Stimulated activated CD4-positive, alpha-beta T cell treated with anti-CD3 and anti-CD28 coated beads, Interleukin-2, amount 100 ng/mL, for 48 hours (primary cell): ENCODE measurements at places on chromosomes 16 and 17.

GRCh38 chr17:68294196-68294555, 2.9 kb downstream of the ARSG start:
- no peak for DNase-seq

- no peak for DNase-seq
Observed at GRCh38 chr17:81734405-81735263, 22.6 kb downstream of the SLC25A10 start.

- no peak for DNase-seq
Observed at GRCh38 chr17:40326014-40326831, 17.2 kb downstream of the RARA start.

DNA sequence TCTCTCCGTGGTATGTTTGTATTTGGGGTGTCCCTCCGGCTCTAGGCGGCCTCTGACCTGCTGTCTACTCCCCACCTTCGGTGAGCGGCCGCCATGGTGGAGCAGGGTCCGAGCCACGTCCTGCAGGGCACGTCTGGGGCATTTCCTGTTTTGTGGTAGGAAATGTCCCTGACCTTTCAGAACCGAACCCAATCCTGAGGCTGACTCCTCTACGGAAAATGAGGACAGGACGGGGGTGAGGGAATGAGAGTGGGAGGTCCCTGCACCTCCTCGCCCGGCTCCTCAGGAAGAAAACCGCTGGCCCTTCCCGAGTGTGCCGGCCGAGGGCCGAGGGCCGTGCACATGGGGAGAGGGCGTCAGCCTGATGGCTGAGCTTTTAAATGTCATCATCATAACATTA, 45.8 kb downstream of the WDR45B start:
- DNase-seq, result no peak

DNA sequence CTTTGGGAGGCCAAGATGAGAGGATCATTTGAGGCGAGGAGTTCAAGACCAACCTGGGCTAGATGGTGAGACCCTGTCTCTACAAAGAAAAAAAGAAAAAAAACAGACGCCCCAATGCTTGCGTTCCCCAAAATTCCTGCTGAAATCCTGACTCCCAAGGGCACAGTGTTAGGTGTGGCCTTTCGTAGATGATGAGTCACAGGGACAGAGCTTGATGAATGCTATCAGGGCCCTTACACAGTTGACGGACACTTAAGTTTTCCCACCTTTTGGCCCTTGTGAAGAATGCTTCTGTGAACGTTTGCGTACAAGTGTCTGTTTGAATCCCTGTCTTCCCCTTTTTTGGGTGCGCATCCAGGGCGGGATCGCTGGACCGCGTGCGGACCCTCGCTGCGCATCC, 16.5 kb upstream of the ZNF750 start:
- DNase-seq, result no peak

- DNase-seq, result no peak
Observed at GRCh38 chr17:48643697-48644012, 17.5 kb upstream of the HOXB9 start.

GRCh38 chr16:67537636-67538591, 9.3 kb downstream of the RIPOR1 start:
- DNase-seq, result no peak

DNA sequence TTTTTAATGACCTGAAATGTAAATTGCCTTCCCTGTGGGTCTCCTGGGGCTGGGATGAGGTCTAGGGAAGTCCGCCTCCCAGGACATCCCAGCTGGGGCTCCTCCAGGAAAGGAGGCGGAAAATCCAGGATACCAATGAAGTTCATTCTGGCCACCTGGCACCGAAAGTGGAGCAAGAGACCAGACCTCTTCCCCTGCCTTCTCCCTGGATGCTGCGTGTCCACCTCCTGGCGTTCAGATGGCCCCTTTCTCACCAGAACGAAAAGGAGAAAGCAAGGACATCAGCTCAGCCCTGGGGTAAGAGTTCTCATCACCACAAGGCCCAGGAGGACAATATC, 20.4 kb downstream of the RBFOX3 start:
- no peak for DNase-seq

DNA sequence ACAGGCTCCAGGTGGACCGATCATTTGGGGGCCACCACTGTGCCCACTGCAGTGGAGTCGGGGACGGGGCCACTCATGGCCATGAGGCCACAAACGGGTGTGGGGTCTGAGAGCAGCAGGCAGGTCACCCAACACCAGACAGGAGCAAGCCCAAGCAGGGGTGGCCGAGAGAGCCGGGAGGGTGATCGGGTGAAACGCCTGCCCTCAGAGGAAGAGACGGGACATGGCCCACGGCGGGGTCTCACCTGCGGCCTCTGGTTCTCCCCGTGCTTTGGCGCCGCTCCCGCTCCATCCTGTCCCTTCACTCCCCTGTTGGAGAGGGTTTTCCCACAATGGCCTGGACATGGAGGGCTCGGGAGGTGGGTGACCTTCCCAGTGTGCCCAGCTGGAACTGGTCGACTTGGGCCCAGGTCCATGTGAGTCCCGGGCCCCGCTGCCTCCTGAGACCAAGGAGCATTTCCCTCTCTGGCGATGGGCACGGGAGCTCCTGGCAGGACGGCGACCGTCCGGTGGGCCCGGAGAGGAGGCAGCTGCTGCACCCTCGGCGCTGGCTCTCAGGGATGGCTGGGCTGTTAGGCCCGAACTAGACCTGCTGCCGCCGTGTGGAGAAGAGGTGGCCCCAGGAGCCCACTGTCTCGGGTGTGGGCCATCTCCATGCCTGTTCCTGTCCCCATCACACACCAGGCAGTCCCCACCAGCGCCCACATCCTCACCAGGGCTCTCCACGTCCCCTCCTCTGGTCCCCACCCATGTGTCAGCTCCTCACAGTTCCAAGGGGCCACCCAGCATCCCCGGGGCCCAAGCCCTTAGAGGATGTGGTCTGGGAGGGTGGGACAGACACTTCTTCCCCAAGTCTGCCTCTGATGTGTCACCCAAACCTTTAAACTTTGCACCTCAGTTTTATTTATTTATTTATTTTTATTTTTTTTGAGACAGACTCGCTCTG, 13.4 kb upstream of the BAHCC1 start:
- DNase-seq, result no peak

- DNase-seq, result no peak
Observed at GRCh38 chr17:27906226-27906580, 13.0 kb upstream of the LYRM9 start.

GRCh38 chr16:58859958-58860669, 126.0 kb upstream of the GOT2 start:
- DNase-seq, result no peak

- no peak for DNase-seq
Observed at GRCh38 chr17:55575058-55575636, 63.9 kb upstream of the SMIM36 start.

DNA sequence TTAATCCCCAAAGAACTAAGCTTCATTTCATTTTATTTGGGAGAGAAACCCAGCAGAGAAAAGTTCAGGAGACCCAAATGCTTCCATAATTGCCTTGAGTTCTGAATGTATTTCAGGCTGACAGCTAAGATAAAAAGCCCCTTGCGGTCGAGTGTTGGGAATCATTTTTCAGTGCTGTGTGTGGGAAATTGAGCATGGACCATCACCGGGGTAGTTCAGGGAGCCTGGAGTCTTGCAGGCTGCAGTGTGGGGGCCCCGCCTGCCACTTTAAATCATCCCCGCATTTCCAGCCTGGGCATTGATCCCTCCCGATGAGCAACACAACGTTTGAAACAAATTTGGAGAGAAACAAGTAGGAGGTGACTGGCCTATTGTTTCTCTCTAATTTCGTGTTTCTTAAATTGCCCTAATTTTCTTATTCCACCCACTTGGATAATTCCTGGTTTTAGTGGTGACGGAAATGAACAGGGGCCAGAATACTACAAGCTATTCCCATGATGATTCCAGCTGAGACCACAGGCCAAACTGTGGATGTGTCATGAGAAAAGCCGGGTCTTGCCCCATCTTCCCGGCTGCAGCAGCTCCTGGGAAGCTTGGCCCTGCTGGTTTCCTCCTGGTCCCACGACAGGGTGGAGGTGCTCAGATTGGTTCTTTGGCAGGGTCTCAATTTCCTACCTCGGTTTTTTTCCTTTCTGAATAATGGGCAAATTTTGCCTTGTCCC, 75.1 kb downstream of the FOXL1 start:
- DNase-seq, result no peak

DNA sequence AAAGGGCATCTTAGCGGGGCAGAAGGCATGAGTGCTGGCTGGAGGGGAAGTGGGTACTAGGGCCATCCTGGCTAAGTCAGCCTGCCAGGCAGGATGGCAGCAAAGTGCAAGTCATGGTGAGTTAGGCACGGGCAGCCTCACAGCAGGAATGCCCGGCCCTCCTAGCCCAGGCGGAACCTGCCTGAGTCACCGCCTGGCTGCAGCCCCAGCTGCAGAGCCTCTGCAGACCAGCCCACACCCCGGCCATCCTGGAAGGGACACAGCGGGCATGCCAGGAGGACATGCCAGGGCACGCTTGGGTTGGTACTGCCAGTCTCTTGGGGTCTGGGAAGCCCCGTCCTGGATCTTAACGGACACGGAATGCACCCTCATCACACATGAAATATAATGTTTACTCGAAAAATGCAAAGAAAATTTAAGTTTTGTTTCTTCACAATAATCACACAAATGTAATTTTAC, 5.0 kb upstream of the ALDH3A1 start:
- DNase-seq, result no peak

GRCh38 chr17:27315322-27315721, 21.4 kb downstream of the WSB1 start:
- no peak for DNase-seq

GRCh38 chr17:75454193-75454592, 2.2 kb upstream of the TMEM94 start:
- no peak for DNase-seq

- no peak for DNase-seq
Observed at GRCh38 chr17:21400816-21401593, 24.8 kb downstream of the KCNJ12 start.

DNA sequence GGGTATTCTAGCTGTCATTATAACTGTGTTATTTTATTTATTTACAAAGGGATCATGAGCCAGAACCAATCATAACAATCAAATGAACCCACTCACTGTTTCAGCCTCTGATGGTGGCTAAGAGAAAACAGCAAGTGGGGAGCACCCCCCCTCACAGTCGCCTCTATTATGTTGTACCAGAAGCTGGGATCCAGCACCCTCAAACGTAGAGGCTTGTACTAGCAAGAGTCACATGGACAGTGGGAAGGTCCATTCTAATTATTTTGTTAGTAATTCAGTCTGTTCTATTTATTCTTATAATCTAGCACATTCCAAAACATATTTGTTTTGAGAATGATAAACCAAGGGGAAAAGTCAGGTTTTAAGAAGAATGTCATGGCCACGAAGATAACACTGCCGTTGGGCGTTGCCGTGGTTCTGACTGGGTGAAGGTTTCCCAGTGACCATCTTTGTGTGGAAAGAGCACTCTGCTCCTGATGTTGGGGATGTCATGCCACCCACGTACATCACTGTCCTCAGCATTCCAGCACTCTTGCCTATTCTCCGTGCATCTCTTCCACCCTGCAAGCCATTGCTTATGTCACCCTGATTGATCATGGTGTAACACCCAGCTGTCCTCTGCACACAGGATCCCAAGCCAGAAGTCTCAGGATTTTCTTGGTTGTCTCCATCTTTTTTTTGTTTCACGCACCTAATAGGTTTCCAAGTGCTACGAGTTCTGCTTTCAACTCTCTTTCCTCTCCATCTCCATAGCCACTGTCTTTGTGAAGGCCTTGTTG, 205.8 kb downstream of the PRKCA start:
- DNase-seq, result no peak

GRCh38 chr16:9689597-9689996, 492.6 kb downstream of the GRIN2A start:
- no peak for DNase-seq

GRCh38 chr17:45812102-45812501, 28.0 kb downstream of the CRHR1 start:
- DNase-seq, result no peak

GRCh38 chr17:73719588-73720071, 75.4 kb upstream of the SDK2 start:
- DNase-seq, result no peak

DNA sequence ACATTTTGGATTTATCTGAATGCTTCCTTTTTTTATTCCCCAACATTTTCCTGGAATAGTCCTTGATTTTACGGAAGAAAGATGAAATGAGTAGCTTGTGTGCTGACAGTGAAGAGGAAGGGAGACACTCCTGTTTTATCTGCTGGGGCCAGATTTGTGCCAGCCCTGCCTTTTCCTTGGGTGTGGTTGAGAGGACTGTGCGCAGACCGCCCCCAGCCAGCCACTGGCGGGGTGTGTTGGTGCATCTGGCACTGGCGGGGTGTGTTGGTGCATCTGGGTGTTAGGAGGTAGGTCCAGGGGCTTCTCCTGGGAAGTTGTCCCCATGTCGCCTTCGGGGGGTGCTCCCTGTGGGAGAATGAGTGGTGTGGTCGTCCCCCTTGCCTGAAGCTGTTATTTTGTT, 39.5 kb downstream of the RAP1GAP2 start:
- no peak for DNase-seq

DNA sequence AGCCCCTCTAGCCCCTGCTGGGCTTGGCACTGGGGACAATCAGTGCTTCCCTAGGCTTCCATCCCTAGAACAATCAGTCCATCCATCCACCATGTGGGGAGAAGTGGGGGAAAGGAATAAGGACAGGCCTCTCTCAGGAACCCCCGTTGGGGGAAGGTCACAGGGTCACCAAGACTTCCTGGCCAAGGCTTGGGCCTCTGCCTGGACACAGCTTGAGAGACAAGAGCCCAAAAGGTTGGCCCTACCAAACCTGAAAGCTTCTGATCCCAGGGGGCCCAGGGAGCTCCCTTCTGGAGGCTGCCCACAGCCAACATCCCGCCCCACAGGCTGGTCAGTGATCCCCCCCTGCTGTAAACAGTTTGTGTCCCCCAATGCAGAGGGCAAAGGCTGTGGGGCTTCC, 16.2 kb upstream of the MTMR4 start:
- DNase-seq, result no peak

- DNase-seq, result no peak
Observed at GRCh38 chr17:45425125-45425983, 7.3 kb downstream of the ARHGAP27 start.

- no peak for DNase-seq
Observed at GRCh38 chr16:3038896-3039295, 2.2 kb upstream of the BICDL2 start.

- no peak for DNase-seq
Observed at GRCh38 chr17:79006794-79007503, 2.6 kb downstream of the CANT1 start.

GRCh38 chr17:54029986-54030385, 207.3 kb downstream of the KIF2B start:
- no peak for DNase-seq

DNA sequence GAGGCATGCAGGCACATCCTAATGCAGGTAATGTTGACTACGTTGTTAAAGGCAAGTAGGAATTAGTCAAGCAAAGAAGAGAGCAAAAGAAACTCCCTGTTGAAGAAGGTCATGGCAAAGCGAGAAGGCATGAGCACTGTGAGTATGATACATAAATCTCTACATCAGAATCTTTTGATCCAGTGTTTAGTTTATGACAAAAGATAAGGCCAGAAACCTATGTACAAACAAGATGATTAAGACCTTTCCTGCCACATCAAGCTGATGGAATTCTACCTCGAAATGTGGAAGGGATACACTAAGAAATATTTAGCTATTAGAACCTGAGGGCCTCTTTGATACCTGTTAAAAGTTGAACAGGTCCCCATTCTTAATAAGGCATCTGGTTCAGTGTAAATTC, 20.2 kb downstream of the SYCE1L start:
- DNase-seq, result no peak

GRCh38 chr16:53958341-53958880, 254.5 kb downstream of the FTO start:
- DNase-seq, result no peak
